ENCODE measurements at places on chromosomes 16 and 17. TPM values are rescaled to one million over a fixed set of nuclear protein-coding genes. Genes with fewer than 3 reads are reported as not detected.

DNA sequence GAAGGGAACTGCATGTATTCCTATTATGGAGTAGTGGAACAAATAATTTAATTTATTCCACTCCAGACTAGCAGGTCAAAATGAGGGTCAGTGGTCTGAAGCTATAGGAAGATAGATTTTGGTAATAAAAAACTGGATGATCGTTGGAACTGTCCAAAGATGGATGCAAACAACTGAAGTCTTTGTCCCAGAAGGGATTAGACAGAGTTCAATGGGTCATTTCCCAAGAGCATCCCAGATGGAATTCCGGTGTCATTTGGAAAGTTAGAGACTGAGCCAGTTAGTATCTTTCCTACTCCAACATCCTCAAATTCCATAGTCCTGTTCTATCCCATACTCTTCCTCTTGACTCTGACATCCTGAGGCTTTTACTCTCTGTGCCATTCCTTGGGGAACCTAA, 22.8 kb upstream of the TOX3 start:
- no peak for DNase-seq

ACE gene
- total RNA-seq: 2.5 TPM

TNFRSF17 gene
- total RNA-seq: not detected

PERCC1 gene
- total RNA-seq: not detected

KRT40 gene
- not detected for total RNA-seq

MMP25 gene
- 1.3 TPM for total RNA-seq

- no peak for DNase-seq
These were observed 15.5 kb downstream of the BANP start for GRCh38 chr16:87966685-87967185.

- no peak for DNase-seq
These were observed 46.8 kb downstream of the MRPS23 start for GRCh38 chr17:57803021-57803420.

DNA sequence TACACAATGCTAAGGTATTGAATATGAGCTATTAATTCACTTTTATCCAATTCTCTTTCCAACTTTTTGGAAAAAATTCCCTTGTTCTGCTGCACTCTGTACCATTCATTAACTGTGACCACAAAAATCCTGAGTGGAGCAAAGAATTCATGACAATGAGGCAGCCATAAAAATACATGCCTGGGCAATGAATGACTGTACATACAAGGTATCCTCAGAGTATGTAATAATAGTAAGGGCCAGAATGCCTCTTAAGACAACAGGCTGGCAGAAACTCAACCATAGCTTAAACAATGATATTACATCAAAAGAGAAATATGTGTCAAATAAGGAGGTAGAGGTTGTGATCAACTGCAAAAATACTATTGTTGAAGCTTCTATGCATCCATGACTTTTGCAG, 74.7 kb upstream of the CA10 start:
- DNase-seq: no peak

- DNase-seq: no peak
These were observed 683.1 kb upstream of the SALL1 start for GRCh38 chr16:51834133-51834532.

- no peak for DNase-seq
These were observed 24.8 kb upstream of the ENGASE start for GRCh38 chr17:79049821-79050220.

- peak; percentile 60 for DNase-seq
These were observed 702 bp downstream of the TENT4B start for GRCh38 chr16:50153596-50154419.

DNA sequence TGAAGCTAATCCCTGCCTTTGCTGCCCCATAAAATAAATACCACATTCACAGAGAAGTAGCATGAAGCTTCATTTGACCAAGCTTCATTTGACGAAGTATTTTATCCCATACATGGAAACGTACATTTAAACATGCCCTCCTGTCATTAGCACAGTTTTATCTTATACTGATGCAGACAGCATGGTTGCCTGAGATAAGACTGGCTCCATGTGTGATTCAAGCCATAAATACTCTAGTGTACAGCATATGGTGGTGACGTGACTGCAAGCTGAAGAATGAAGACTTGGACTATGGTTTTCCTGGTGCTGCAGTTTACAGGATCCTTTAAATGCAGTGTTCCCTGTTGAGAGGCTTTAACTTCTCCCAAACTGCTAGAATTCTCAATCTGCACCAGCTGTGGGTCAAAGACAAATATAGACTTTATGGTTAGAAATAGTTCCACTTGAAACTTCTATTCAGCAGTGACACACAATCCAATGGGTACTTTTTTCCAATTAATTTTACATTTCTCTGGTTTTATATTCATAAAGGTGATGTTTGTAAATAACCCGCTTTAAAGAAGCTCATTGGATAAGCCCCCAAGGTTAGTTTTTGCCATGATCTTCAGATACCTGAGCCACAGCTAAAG, 64.9 kb downstream of the CYB561 start:
- DNase-seq: no peak

SPIRE2 gene
- total RNA-seq: 0.47 TPM

EVI2B gene
- total RNA-seq: 0.85 TPM

DNA sequence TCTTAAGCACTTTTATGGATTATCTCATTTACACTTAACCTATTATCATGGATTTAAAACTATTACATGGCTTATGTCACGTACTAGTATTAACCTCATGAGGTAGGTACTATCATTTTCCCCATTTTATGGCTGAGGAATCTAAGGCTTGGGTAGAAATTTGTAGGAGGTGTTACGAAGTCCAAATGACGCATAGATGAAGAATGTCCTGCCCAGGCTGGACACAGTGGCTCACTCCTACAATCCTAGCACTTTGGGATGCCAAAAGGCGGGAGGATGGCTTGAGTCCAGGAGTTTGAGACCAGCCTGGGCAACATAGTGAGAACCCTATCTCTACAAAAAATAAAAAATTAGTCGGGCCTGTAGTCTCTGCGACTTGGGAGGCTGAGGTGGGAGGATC, 4.8 kb upstream of the C1QL1 start:
- no peak for DNase-seq

DNA sequence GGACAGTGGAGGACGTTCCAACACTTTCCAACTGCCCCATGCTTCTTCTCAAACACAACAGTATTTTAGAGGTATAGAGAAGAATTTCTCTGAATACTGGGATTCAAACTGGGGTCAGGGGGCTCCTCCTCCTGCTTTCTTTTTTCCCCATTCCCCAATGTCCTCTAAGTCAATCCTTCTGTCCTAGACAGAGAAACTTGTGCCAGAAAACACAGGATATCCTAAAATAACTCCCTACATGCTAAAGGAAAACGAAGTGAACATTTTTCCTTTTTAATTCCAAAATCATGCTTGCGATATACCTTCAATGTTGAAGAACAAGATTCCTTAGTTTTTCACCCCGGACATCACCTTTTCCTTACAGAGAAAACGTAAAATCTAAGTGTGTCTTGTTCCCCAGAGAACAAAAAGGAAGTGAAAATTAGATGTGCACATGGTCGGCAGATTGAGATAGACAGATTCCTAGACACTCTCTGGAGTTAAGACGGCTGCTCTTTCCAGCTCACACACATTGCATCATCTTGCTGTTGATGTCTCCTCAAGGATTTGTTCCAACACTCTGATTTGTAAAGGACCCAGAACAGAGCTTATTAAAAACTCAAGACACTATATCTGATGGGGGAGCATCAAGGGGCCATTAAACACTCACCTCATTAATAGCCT, 228.2 kb downstream of the GRIN2A start:
- DNase-seq: no peak

- DNase-seq: no peak
These were observed 10.3 kb downstream of the UBE2O start for GRCh38 chr17:76442341-76443338.

MYH13 gene
- 0.07 TPM for total RNA-seq

DNA sequence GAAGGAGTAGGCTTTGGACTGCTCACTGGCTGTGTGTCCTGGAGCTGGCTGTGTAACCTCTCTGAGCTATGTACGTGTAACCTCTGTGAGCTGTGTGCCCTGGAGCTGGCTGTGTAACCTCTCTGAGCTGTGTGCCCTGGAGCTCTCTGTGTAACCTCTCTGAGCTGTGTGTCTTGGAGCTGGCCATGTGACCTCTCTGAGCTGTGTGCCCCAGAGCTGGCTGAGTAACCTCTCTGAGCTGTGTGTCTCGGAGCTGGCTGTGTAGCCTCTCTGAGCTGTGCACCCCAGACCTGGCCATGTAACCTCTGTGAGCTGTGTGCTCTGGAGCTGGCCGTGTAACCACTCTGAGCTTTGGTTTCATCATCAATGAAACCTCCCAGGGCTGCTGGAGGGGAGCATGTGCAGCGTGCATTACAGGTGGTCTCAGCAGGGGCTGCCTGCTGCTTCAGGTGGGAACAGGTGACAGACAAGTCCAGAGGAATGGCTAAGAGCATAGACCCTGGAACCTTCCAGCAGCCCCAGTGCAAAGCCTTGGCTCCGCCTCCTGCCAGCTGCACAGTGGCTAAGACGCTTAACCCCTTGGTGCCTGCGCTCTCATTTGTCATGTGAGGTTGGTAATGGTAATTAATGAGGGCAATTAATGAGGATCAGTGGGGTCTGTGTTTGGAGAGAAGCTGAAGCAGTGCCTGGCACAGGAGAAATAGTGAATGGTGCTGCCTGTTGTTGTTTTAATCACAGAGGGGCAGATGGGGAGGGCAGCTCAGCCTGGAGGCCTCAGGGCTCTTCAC, 86.7 kb downstream of the KATNIP start:
- DNase-seq: no peak

- DNase-seq: no peak
These were observed 50.6 kb downstream of the GTF3C1 start for GRCh38 chr16:27498916-27499658.

HEATR9 gene
- total RNA-seq: not detected

GRCh38 chr17:51059781-51060180, 60.9 kb downstream of the SPAG9 start:
- no peak for DNase-seq

SNF8 gene
- 96.7 TPM for total RNA-seq

DNA sequence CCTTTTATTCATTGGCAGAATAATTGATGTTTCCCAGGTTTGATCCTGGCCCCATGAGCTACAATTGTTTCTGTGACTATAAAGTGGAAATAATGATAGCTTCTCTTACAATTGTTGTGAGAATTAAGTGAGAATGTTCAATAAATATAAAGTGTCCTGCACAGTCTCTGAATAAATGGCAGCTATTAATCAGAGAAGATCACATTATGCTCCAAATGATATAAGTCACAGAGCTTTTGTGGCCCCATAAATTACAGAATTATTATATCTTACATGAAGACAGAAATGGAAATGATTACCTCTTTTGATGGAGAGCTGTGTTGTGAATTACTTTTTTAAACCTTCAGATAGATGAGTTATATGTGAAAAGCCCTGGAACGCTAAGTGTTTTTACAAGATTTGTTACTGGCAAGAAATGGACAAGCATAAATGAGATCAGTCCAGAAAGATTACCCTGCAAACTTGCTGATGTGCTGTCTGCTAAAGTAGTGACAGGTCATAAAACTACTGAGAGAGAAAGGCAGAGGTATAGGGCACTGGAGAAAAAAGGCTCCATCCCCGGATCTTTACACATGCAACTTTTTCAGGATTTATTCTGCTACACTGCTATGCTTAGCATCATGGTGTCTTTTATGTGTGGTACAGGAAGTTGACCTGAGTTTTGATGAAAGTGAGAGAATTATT, 750.9 kb upstream of the GOT2 start:
- DNase-seq: no peak

- no peak for DNase-seq
These were observed 80.8 kb upstream of the HSBP1 start for GRCh38 chr16:83727018-83727417.

DNA sequence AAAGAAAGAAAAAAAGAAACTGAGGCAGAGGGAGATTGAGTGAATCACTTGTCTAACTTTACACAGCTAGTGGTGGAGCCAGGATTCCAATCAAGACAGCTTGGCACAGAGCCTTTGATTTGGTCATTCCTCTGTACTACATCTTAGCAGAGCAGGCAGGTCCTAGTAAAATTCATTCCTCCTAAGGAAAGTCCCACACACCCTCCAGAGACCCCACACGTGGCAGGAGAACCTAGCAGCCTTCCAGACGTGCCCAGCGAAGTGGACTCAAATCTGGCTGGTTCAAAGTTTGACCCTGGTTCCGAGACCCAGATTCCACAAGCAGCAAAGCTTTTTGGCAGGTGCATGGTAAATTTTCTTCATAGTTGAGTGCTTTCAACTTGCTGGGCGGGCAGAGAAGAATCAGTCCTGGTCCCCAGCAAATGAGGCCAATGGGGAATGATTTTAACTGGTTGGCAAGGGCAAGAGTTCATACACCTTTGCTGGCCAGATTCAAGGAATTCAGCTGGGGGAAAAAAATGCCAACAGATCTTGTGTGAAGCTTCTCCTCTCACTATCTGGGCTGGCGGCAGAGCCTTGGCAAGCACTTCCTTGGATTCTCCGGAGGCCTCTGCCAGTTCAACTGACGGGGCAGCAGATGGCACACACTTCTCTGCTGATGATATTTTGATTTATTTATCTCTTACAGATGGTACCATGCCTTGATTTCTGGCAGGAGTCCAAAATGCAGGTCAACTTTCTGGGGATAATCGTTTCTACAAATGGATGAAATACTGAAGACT, 82.4 kb downstream of the GSG1L start:
- no peak for DNase-seq

DNA sequence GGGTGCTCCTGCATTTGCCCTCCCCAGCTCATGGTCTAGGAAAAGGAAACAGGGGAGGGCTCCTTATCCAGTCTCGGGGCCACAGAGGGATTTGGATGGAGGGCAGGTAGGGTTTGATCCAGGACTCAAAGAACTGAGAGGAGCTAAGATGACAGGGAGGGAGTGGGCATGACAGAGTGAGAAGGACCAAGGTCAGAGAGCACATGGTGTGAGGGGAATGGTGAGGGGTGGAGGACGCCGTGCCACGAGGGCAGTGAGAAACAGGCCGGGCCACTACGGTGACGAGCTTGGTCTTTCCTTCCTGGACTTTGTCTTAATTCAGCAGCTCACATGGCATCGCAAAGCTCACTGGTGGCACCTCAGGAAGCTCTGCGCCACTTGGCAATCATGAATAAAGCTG, 35.2 kb downstream of the IRF8 start:
- DNase-seq: no peak

DNA sequence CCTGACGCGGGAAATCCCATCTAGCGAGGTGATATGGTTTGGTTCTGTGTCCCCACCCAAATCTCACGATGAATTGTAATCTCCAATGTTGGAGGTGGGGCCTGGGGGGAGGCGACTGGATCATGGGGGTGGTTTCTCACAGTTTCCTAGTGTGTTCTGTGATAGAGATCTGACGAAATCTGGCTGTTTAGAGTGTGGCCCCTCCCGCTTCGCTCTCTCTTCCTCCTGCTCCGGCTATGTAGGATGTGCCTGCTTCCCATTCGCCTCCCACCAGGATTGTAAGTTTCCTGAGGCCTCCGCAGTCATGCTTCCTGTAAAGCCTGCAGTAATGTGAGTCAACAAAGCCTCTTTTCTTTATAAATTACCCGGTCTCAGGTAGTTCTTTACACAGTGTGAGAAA, 31.6 kb downstream of the IFT140 start:
- DNase-seq: no peak

RAD51C gene
- total RNA-seq: 16.3 TPM

All from psoas muscle (tissue), 8 donors.